Mucosa of gallbladder (tissue), 1 donor: ENCODE measurements at places on chromosomes 2 and 18. TPM values are rescaled to one million over a fixed set of nuclear protein-coding genes. Genes with fewer than 3 reads are reported as not detected.

The EPC2 gene
- 30.8 TPM for total RNA-seq

The SCN9A gene
- total RNA-seq = 6.8 TPM

DNA sequence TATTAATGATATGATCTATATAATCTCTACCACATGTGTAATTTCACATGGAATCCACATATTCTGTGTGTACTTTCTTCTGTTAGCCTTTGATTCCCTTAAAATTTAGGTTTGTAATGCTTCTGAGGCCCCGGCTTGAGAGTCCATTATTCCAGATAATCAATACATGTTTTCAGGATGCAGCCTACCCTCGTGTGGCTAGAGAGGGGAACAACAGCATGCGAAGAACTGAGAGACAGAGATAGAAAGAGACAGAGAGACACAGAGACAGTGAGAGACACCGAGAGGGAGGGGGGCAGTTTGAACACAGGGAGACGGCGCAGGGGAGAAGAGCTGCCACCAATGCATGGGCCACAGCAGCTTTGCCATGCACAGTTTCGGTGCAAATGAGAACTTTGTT is 185.4 kb downstream of the SNTG2 start:
- DNase-seq = no peak

GRCh38 chr2:159153463-159153862 is 133.0 kb downstream of the WDSUB1 start:
- DNase-seq = peak; percentile 74

DNA sequence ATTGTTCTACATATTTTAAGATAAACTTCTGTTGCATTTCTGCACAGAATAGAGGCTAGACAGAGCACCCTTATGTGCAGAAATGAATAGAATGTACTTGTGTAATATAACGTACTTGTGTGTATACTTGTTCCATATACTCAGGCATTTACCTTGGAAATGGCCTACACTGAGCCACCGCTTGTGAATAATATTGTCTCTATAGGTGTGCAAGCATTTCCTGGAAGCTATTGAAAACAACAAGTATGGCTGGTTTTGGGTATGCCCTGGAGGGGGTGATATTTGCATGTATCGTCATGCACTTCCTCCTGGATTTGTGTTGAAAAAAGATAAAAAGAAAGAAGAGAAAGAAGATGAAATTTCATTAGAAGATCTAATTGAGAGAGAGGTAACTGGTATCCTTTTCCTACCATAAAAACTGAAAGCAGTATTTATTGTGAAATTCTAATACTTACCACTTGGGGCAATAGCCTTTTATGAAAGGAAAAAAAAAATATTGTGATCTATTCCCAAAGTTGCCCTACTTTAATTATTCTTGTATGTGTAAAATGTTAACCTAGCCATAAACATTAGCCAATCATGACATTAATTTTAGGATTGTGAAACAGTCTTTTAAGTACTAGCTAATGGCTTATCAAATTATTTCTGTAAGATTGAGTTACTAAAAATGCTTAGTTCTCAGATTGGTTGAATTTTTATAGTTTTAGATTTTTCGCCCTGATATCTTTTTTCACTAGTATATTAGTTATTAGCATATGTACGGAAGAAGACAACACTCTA is 18.0 kb downstream of the ZC3H15 start:
- DNase-seq = no peak

DNA sequence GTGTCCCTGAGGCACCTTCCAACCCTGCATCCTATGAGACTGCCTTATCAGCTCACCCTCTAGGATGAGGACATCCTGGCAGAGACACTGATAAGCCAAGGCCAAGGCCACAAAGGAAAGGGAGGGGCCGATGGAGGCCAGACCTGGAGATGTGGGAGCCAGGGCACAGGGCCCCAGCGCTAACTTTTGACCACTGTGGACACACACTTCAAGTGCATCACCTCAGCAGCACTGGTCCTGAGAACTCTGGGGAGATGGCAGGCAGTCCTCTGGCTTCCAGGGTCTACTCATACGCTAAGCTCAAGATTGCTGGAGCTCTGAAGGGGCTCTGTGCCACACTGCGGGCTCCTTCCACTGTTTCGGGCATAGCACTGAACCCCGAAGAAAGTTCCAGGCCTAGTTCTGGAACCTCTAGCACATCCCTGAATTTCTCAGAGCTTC is 100.2 kb upstream of the ID2 start:
- DNase-seq = no peak

The PHLPP1 gene
- total RNA-seq = 33.2 TPM

DNA sequence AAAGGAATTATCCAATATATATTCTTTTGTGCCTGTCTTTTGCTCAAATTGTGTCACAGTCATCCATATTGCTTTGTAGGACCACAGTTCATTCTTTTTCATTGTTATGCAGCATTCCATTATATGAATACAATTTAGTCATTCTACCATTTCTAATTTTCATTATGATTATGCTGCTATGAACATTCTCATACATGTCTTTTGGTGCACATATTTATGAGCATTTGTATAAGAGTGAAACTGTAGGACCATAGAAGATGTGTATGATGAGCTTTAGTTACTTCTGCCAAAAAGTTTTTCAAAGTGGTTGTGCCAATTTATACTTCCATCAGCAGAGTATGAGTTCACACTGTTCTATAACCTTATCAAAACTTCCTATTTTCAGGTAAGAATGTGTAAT is 7.7 kb downstream of the IER3IP1 start:
- DNase-seq = no peak

DNA sequence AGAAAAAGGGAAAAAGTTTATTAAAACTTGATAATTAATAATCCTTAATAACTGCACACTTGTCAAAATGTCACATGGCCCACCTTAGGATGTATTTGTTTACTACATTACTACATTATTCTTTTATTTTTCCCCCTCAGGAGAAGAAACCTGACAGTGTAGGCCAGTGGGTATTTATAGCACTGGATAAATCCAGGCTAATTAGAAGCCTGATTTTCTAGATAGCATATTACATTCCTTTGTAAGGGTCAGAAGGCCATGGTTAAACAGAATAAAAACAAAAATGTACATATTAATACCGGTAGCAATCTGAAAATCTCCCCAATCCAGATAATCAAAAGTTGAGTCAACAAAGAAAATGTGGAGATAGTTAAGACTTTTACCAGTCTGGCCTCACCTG is 21.5 kb upstream of the KIDINS220 start:
- no peak for DNase-seq

DNA sequence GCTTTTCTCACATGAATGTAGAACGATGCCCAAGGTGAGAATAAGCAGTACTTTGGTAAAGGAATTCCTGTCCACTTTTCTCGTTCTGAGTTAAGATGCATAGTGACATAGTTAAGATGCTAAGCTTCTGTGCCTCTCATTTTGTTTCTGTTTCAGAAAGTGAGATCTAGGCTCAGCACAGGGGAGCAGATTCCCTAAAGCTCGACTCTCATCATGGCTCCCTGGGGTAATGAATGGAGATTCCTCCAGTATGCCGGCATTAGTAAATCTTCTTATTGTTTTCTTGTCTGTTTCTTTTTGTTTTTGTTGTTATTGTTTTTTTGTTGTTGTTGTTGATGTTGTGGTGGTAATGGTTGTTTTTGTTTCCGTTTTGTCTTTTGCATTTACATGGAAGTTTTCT is 225.4 kb downstream of the LRRTM4 start:
- no peak for DNase-seq

The HOXD1 gene
- total RNA-seq = 0.40 TPM

DNA sequence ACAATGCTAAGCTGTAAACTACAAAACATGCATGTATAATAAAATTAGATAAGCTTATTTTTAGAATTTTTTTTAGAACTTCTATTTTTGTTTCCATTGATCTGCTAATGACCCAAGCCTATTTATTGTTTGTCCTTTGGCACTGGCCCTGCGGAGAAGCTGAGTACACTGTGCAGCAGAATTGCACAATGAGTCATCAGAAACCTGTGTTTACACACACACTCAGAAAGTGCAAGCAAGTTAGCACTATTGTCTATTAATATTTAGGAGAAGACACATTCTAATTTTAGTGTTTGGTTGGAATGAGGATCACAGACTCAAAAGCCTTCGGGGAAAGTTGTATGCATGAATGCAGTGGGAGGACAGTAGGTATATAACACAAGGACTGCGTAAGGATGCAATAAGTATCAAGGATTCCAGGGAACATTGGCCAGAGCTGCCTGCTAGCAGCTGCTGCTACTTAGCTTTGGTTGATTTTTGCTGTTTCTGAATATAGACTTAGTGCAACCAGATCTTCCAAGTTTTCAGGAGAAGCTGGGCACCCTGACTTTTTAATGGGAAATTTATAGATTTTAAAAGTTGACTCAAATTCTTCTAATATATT is 128.2 kb downstream of the KCNH7 start:
- peak; percentile 47 for DNase-seq

GRCh38 chr2:217897091-217897715 is 105.6 kb downstream of the TNS1 start:
- no peak for DNase-seq

The KCNG3 gene
- 0.12 TPM for total RNA-seq

The DSG2 gene
- 103 TPM for total RNA-seq

- no peak for DNase-seq
Observed at GRCh38 chr2:138950486-138950885, 170.3 kb upstream of the NXPH2 start.

The PMS1 gene
- 19.6 TPM for total RNA-seq

DNA sequence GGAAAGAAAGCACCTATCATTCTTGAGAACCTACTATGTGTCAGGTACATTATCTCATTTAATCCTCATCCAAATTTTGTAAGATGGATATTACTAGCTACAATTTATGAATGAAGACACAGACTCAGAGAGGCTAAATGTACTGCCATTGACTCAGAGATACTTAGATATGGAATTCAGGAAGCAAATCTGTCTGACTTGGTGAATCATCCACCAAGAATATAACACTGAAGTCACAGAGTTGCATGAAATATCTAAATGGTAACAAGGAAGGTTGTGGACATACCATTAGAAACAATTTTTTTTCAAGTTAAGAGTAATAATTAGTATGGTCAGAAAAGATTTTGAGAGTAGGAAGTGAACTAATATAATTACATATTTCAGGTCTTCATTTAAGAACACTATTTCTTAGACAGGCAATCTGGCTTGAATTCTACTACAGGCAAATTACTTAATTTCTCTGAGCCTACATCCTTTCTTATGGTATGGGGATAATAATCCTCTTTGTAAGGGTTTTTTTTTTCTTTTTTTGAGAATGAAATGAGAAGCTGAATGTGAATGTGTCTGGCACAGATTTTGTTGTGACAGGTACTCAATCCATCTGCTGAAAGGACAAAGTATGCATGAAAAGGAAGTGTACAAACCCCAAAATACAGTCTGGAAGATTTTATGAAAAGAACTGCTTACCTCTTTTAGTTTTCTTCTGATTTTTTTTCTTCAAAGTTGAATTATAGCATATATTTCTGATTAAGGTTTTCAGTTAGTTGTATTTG is 14.8 kb upstream of the C2orf66 start:
- DNase-seq = no peak

DNA sequence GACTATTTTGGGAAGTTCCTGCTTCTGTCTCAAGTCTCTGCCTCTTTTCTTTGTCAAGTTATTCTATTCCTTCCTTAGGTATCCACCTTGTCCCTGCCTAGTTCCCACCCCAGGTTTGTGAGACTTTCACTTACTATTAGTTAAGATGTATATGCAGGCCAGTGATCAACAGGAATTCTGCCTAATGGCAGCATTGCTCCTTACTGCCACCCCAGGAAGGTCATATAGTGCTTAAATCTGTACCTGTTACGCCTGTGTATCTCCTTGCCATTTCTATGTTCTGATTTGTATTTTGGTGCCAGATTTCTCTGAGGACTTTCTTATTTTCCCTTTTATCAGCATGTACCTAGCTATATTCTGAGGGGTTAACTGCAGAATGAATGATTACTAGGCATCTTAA is 746.0 kb upstream of the TMEFF2 start:
- DNase-seq = no peak

DNA sequence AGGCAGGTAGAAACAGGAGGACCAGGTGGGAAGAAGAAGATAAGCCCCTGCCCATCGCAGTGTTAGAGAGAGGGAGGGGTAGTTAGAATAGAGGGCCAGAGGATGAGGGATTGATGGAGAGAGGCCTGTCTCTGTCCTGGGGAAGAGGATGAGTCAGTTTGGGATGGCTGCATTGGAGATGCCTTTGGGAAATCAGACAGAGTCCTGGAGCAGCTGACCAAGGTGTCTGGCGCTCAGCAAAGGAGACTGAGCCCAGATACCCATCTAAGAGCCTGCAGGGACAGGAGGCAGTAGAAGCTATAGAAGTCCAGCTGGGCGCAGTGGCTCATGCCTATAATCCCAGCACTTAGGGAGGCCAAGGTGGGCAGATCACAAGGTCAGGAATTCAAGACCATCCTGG is 177.8 kb upstream of the HAAO start:
- DNase-seq = no peak

The TUBA3D gene
- total RNA-seq = not detected

The IHH gene
- total RNA-seq = 12.8 TPM

The TRABD2A gene
- total RNA-seq = 0.52 TPM

DNA sequence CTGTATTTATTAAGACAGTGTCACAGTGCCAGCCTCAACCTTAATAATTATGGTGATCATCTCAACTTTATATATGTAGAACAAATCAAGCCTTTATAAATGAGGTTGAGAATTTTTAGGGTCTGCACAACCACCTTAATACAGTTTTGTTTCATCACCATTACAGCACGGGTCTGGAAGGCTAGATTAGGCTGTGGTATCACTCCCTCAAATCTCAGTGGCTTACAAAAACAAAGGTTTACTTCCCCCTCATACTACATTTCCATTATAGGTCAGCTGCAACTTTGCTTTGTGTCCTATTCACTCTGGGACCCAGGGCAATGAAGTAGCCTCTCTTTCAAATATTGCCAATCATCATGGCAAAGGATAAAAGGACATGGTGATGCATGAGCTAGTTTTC is 23.3 kb upstream of the USP14 start:
- DNase-seq = no peak

DNA sequence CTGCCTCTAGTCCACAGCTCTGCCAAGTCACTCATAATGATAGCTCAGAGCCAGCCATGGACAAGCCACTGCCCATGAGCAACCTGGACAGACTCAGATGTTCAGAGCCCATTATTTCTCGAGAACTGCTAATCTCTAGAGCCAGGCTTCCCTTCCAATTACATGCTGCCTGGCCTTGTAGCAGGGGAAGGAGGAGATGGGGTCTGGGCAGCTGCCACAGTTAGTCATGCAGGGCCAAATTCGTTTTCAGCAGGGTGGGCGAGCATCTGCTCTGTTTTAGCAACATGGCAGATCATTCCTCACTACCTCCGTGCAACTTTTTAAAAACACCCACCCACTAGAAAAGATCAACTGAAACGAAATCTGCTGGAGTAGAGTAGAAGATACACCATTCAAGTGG is 141.8 kb downstream of the MYO5B start:
- no peak for DNase-seq

GRCh38 chr2:74648009-74648443 is at the start of gene M1AP:
TSS of gene M1AP (minus strand) at chr2:74648330. CDS start at chr2:74640275, 8,055 bp downstream.
- DNase-seq = no peak

The SLC9A4 gene
- total RNA-seq = 19.9 TPM
